Fibroblast of skin of left biceps (primary cell): ENCODE measurements at places on chromosomes 3 and 15.

DNA sequence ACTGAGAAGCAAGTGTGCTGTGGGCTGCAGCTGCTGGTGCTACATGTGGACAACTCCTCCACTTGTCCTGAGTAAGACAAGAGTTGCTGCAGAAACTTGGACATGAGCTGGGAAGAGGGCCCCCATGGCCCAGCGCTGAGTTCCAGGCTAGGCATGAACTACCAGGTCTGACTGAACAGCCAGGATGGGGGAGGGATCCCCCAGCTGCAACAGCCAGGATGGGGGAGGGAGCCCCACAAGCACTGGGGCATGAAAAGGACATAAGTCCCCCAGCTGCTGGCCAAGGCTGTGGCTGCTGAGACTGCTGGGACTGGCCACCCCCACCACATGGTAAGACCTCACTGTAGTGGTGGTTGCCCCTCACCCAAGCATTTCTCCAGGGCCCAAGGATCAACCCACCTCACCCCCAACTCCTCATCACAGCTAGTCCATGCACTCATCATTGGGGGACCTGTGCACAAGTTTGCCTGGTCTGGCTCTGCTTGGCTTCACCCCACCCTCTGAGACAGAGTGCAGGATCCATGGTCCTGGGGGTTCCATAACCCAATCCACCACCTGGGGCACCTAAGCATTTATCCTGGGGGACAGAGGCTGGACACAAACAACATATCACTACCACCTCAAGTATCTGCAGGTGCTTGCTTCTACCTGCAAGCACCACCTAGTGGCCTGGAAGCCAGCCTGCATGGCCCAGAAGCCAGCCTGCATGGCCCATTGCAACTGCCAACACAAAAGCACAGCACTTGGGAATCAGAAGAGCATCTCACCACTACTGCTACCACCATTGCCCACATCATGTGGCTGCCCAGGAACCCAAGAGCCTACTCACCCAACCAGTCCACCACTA is 84.5 kb upstream of the STT3B start:
- no peak for DNase-seq

- no peak for DNase-seq
Measured at GRCh38 chr3:184166671-184167070, 8.0 kb upstream of the AP2M1 start.

GRCh38 chr15:29348336-29348914 is 78.8 kb upstream of the NSMCE3 start:
- DNase-seq: peak; percentile 15

GRCh38 chr3:186782542-186783057 is 777 bp upstream of the EIF4A2 start:
- no peak for DNase-seq

DNA sequence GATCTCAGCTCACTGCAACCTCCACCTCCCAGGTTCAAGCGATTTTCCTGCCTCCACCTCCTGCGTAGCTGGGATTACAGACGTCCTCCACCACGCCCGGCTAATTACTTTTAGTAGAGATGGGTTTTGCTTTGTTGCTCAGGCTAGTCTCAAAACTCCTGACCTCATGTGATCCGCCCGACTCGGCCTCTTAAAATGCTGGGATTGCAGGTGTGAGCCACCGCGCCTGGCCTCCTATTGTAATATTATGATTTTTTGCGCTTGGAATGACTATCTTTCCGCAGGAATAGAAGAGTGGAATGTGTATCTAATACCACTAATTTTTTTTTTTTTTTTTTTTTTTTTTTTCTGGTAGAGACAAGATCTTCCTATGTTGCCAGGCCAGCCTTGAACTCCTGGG is 1.8 kb downstream of the ARL8B start:
- no peak for DNase-seq

GRCh38 chr3:191239407-191240031 is 40.5 kb downstream of the OSTN start:
- no peak for DNase-seq

GRCh38 chr3:176905331-176905730 is 292.0 kb downstream of the TBL1XR1 start:
- no peak for DNase-seq

- DNase-seq: no peak
Measured at GRCh38 chr15:69090197-69090948, 70.1 kb upstream of the GLCE start.

- DNase-seq: peak; percentile 6
Measured at GRCh38 chr15:81754078-81754477, 291.7 kb downstream of the MEX3B start.

- DNase-seq: no peak
Measured at GRCh38 chr15:91844341-91844740, 9.2 kb upstream of the SLCO3A1 start.

DNA sequence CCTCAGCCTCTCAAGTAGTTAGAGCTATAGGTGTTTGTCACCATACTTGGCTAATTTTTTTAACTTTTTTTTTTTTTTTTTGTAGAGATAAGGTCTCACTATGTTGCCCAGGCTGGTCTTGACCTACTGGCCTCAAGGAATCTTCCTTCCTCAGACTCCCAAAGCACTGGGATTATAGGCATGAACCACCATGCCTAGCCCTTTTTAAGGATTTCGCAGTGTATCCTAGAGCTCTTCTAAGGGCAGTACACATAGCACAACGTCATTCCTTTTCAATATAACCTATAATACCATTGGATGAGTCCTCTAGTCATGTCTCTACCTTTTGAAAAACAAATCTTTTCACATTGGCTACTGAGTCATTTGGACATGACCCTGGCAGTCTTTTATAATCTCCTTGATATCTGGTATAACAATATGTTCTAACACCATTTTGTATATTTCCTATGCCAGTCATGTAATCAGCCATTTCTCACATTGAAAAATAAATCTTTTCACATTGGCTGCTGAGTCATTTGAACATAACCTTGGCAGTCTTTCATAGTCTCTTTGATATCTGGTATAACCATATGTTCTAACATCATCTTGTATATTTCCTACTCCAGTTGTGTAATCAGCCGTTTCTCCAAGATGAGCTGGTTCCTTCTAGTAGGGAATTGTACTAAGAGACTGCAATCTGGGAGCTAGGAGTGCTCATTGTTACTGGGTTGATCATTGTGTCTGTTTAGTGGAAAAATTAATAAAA is 944.7 kb downstream of the MCTP2 start:
- DNase-seq: peak; percentile 12

GRCh38 chr15:39110746-39111145 is 470.1 kb upstream of the THBS1 start:
- DNase-seq: no peak

DNA sequence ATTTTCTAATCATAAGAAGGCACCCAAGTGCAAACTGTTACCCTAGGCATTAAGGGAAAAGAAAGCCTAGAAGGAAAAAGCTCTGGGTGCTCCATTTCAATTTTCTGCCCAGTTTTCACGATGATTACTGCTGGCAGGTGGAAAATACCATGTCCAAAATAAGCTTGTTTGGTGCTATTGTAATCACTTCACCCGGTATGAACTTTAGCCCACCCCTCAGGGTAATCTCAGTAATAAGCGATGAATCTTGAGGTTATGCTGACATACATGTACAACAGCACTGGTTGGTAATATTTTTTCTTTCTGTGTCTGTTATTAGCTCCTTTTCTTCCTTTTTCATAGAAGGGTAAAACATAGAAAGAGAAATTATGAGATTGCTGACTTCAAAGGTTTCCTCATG is 88.6 kb upstream of the MEX3B start:
- no peak for DNase-seq

DNA sequence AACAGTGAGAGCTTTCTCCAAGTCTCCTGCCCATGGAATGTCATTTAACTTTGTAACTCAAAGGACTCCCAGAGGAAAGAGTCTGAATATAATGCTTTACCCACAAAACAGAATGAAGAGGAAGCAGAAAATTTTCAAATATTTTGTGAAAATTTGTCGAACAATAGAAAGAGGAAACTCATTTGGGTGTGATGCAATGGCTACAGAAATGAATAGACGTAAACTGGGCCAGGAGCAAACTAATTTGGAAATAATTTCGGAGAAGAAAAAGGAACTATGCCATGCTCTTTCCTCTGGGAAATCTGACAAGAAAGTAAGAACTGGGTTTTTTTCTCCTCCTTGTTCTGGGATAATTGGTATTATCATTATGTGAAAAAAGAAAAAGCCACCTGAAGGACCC is 11.2 kb upstream of the SUMF1 start:
- no peak for DNase-seq

GRCh38 chr3:132871956-132872355 is 149.7 kb upstream of the NPHP3 start:
- DNase-seq: no peak

DNA sequence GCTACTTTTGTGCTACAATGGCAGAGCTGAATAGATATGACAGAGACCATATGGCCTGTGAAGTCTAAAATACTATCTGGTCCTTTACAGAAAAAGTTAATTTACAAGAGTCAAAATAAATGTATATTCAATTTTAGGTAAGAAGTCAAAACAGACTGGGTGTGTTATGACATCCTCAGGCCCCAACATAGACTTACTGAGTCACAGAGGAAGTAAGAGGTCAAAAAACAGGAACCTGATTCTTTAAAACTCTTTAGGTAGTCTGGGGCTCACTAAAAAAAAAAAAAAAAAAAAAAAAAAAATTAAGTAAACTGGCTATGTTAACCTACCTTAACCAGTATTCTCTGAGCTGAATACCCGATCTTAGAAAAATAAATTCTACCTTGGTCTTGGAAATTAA is 13.1 kb downstream of the DNAAF4 start:
- no peak for DNase-seq

GRCh38 chr15:78796510-78796909 is 14.8 kb downstream of the ADAMTS7 start:
- no peak for DNase-seq

DNA sequence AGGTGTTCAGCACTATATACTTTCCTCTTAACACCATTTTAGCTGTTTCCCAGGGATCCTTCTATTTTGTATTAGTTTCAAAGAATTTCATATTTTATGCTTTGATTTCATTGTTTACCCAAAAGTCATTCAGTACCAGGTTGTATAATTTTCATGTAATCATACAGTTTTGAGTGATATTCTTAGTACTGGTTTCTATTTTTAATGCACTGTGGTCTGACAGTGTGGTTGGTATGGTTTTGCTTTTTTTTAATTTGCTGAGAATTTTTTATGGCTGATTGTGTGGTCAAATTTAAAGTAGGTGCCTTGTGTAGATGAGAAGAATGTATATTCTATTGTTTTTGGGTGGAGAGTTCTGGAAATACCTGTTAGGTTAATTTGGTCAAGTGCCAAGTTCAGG is 323.4 kb upstream of the EPHA6 start:
- DNase-seq: no peak

DNA sequence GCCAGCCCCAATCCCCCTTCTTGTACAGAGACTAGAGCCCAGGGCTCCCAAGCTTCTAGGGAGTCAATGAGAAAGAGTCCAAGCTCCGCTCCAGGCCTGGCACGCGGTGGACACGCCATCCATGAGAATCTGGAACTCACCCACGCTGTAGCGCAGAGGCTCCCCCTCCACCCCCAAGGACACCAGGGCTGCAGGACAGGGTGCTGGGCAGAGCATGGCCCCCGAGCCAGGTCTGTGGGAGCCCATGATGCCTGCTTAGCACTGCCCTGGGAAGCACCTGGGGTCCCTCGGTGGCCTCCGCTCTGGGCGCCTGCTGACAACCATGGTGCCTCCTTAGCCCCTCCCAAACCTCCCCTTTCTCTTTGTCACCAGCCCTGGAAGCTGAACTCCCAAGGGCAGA is 28.5 kb downstream of the ACSBG1 start:
- DNase-seq: no peak

- no peak for DNase-seq
Measured at GRCh38 chr3:32467333-32468070, 35.1 kb downstream of the CMTM6 start.

DNA sequence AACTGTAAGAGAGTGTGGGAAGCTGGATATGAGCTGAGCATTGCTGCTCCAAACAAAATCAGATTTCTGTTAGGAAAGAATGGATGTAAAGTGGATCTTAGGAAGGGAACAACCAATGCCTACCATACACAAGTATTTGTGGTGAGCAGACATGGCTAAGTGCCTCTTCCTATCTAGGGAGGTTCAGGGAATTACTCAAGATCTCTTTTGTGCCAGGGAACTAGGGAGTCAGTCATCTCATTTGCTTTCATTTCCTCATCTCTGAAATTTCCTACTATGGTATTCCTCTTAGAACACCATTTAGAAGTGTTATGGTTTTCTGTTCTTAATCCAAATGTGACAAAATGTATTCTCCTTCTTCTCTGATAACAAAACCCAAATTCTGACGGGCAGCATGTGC is 396.5 kb downstream of the FHIT start:
- DNase-seq: no peak

DNA sequence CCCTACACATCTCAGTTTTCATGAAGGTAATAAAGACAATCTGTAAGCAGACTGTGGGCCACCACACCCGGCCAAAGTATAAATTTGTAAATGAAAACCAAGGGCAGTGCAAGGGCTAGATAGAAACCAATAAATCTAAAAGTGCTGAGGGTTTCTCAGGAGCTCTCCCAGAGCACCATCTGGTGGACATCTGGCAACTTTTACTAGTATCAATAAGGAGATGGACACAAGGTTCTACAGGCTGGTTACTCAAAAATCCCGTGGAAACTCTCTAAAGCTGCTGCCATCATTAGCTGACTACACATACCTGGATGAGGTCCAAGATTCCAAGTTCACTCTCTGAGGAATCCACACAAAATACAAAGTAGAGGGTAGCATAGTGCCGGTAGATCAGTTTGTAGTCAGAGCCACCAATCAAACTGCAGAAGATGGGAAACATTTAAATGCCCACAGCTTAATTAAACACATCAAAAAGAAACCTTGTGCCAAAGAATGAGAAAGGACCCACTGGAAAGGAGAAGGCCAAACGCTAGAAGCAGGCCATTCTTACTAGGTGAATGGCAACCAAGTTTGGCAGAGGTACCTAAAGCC is 5.5 kb downstream of the AP3S2 start:
- peak; percentile 55 for DNase-seq

DNA sequence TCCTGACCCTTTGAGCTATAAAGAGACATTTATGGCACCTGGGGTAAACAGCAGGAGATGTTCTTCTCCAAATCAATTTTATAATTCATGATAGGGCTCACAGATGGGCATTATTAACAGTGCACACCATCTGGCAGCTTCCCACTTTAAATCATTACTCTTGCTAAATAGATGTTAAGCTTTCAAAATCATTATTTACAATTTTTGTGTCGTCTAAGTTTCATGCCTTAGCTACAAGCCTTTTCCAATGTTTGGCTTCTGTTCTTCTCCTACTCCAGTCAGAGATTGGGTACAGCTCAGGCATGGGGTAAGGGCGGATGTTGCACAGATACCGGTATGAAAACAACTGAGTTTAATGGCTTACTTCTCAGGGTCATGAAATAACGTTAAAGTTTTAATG is 120.9 kb upstream of the PFN2 start:
- no peak for DNase-seq

- DNase-seq: no peak
Measured at GRCh38 chr15:70789213-70789612, 25.9 kb upstream of the UACA start.
